Stimulated activated CD4-positive, alpha-beta T cell treated with anti-CD3 and anti-CD28 coated beads, TNF-alpha, amount 100 ng/mL, for 1 hour (primary cell): ENCODE measurements at places on chromosomes 3 and 15.

GRCh38 chr3:159538507-159538906 lies 450.1 kb upstream of the IL12A start:
- DNase-seq = no peak

DNA sequence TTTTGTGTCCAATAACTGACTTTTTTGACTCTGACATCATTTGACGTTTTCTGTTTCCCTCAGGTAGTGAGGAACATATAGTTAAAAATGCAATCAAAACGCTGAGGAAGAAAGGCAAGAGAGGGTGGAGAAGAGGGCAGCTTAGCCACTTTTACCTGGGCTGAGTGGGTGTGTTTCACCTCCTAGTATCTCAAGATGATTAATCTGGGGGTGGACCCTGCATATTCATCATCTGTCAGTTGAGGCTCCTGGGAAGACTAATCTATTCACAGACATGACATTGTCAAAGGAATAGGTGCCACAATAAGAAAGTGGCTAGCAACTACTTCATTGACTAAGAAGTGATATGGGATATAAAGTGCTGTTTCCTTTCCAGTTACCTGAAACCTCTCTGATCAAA lies 331.5 kb upstream of the RARB start:
- DNase-seq = no peak

DNA sequence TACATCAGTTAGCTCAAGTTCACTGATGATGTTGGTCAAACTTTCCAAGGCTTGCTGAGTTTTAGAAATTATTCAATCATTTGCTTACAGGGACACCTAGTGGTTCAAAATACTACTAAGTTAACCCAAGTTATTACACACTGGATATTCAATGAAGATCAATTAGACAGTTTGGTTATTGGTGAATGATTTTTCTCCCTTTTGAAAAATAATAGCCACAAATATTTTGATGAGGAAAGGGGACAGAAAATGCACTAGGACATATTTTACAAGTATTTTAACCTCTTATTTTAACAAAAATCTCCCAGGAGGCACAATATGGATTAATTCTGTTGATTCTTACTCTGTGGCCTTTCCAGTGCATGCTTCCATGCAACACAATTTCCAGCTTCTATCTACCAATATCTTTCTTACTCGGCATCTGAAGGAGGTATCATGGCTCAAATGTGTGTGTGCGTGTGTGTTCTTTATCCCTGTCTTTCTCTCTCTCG lies 20.1 kb upstream of the GOLGA6L2 start:
- no peak for DNase-seq

DNA sequence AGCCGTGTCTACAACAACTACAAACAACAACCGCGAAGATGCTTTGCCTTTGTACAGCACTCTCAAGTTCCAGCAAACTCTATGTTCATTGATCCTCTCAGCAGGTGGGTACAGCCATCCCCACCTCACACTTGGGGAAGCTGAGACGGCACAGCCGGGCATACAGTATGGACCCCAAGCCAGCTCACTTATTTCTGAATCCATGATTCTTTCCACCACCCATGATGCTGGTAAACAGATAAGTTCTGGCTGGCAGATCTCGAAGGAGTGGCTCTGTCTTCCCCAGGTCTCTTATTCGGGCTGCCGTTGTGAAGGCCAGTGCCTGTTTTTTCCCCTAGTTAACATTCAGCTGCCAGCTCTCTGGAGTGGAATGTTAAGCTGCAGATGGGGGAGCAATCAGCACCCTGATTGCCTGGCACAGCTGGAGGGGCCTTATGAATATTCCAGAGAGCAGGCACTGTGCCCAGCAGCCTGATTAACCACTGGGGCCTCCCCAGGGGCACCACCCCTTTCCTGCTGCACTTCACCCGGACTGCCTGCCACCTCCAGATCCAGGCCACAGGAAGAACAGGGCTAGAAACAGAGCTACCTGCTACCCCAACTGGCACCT lies 73.2 kb downstream of the CORO2B start:
- no peak for DNase-seq

DNA sequence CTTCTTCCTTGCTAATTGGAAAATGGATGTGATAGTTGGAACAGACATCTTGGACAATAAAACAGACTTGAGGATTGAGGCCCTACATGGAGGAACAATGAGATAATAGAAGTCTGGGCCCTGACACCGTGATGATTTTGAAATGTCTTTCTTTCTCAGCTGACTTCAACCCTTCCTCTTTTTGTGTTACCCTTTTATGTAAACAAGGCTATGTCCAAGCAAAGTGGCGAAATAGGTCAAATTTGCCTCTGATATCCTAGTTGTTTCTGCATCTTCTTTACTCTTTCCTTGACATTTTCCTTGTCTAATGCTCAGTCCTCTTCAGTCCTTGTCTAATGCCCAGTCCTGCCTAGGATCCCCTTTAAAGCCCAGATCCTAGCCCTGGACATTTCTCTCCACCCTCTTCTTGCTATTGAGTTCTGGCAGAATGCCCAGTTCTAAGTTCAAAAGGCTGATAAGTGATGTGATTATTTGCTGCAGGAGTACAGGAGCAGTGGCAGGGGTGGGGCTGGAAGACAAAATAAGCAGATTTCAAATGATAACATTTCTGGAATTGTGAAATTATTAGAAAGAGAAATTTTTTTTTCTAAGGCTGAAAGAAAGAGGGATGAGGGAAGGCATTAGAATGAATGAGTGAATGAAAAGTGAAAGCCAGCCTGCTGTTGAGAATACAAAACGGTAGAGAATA lies 6.5 kb upstream of the VPS8 start:
- DNase-seq = no peak

GRCh38 chr15:67157521-67158252 lies 92.3 kb downstream of the SMAD3 start:
- DNase-seq = no peak

DNA sequence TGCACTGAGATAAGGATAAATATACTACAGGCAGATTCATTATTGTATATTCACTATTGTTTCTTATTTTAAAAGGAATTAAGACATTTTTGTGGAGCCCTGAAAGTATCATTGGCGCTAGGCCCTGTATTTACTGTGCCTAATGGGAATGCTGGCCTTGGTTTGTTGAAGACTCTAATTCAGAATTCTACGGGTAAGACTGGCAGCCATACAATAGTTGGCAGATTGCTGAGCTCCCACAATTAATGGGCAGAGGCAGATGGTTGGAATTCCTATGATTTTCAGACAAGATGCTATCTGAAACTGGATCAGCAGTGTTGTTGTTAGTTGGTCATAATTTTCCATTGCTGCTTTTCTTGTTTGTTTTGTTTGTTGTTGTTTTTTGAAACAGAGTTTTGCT lies 14.7 kb downstream of the PGBD4 start:
- DNase-seq = no peak

DNA sequence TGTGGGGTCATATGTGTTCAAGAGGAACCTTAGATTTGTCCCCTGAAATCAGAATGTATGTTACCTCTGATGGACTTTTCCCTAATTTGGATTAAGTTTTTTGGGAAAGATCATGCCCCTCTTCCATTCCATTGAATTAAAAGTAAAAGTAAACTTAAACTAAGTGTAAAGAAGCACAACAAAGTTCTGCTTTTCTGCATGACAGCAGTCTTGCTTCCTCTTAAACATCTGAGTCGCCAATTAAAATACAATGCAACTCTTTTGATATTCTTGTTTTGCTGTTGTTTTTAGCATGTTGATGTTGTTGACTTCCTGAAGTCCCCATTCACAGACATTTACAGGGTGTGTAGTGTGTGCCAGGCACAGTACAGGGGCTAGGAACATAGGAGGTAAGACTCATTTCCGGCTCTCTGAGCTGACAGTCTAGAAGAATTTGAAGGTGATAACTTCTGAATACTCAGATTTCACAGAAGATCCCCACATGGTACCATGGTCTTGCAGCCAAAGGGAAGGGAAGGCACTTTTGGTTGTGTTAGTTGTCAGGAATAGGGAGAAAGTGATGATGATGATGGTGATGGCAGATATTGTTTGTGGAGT lies 45.0 kb downstream of the USP13 start:
- no peak for DNase-seq

GRCh38 chr15:73296609-73297353 lies 72.0 kb downstream of the HCN4 start:
- no peak for DNase-seq

- DNase-seq = no peak
Measured at GRCh38 chr3:128517648-128518047, 24.6 kb upstream of the GATA2 start.

GRCh38 chr15:41259546-41260189 lies 28.6 kb downstream of the CHP1 start:
- DNase-seq = no peak

GRCh38 chr15:70596354-70597055 lies 166.9 kb downstream of the UACA start:
- DNase-seq = no peak

GRCh38 chr15:35713733-35714132 lies 167.8 kb upstream of the DPH6 start:
- no peak for DNase-seq

- DNase-seq = no peak
Measured at GRCh38 chr15:41971895-41972252, 483 bp downstream of the EHD4 start.

GRCh38 chr15:93347986-93348385 lies 259.0 kb upstream of the RGMA start:
- no peak for DNase-seq

GRCh38 chr3:10700821-10701220 lies 115.2 kb upstream of the SLC6A11 start:
- DNase-seq = no peak

DNA sequence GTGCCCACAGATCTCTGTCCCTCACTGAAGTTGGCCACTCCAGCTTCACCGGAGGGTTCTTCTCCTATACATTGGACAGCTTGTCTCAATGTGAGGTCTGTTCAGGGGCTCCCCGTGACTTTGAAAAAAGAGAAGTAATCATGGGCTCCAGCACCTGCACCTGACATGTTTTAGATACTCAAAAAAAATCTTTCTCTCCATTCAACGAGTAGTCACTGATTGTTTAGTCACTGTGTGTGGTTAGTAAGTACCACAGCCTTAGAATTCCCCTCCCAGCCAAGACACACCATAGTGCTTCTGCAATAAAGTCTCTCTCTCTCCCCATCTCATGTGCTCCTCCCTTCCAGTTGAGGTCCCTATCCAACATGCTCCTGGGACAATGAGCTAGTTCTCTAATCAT lies 18.6 kb downstream of the CCR9 start:
- DNase-seq = no peak

DNA sequence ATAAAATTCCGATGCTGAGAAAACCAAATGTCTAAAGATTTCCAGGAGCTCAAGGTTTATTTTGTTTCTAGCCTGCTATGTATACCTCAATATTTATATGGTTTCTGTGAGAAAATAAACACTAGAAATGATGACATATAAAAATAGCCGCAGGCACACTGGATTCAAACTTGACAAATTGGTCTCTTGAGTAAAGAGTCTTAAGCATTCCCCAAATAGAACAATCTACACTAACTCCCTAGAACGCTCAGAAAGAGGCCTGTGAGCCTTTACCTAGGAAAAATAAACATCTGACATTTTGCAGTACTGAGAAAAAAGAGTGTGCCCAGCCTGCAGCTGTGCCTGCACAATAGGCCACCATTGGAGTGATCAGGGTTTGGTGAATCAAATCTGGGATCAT lies 75.2 kb downstream of the NEK10 start:
- DNase-seq = no peak

DNA sequence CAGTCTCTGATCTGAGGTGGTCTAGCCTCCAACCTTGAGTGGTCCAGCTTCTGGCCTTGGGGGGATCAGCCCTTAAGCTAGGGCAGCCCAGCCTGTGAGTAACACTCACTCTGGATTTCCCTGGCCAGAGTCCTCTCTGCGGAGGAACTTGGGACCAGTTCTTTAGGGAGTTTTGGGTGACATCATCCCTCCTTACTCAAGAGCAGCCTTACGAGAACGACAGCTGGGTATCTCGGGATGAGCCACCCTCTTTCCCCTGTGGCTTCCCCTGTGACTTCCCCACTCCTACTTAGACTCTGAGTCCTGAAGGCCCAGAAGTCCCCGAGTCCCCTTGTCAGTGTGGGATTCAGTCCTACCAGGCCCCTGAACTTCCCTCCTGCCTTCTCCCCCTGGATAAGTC lies 10.2 kb upstream of the PLXND1 start:
- DNase-seq = no peak

DNA sequence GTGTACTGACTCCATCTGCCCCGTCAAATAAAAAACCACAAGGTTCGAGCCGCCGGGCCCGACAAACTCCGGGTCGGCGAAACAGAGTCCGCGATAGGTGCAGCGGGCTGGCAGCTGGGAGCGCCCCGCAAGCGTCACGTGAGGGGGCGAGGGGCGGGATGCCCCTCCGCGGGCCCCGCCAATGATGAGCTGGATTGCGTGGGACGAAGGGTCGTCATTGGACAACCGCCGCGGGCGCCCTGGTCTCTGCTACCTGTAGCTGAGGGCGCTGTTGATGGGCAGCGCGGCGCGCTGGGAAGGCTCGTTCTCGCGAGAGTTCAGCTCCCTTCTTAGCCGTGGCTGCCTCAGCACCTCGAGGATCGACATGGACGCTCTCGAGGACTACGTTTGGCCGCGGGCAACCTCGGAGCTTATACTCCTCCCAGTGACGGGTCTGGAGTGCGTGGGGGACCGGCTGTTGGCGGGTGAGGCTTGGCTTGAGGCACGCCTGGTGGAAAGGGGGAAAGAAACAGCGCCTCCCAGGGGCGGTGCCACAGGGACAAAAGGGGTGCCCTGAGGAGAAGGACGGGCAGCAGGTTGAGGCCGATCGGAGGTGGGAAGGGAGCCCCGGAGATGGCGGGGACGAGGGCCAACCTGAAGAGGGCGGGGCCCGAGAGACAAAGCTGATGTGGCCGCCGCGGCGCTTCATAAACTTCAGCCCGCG lies at the start of gene WDR6:
Gene WDR6, plus strand, starts transcription at position 324 of the 703 bp plus-strand sequence. Its CDS starts 41 bp downstream, at position 365.
- DNase-seq = peak; percentile 91

- no peak for DNase-seq
Measured at GRCh38 chr3:59970376-59970775, 920.6 kb upstream of the CFAP20DC start.

DNA sequence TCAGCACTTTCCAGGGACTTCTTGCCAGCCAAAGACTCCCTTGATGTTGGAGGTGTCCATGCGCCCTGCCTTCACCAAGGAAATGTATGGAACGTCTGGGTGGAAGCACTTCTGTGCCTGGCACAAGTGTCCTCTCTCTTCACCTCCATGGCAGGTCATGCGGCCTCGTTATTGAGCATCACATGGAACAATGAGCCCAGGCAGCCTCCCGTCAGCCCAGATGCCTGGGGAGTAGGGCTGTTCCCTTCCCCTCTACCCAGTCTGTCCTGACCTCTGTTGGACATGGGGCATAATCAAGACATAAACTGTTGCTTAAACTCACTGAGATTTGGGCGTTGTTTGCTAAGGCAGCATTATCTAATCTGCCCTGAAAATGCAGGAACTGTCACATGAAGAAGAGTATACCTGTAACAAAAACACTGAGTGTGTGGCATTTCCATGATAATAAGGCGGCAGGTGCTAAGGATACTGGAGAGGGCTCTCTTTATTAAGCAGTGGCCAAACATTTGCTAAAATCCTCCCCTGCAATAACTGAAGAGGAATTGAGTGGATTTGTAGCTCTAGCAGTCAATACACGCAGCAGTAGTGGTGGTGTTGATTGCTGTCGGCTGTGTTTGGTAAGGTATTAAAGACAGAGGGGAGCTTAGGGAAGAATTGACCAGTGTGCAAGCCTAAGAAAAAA lies 338.2 kb upstream of the ATP10A start:
- DNase-seq = no peak

- no peak for DNase-seq
Measured at GRCh38 chr3:129077222-129077621, 16.6 kb downstream of the GP9 start.
